Psoas muscle (tissue), 8 donors: ENCODE measurements at places on chromosomes 3 and 15. TPM values are rescaled to one million over a fixed set of nuclear protein-coding genes. Genes with fewer than 3 reads are reported as not detected.

Gene SLC2A2
- not detected for total RNA-seq

Gene RHOV
- total RNA-seq = not detected

Gene TP63
- total RNA-seq = 83.0 TPM

Gene SAMMSON
- total RNA-seq = not detected

Gene FAM81A
- 0.34 TPM for total RNA-seq

Gene ZNF717
- total RNA-seq = 3.8 TPM
